ENCODE measurements at places on chromosomes 12 and 14.

DNA sequence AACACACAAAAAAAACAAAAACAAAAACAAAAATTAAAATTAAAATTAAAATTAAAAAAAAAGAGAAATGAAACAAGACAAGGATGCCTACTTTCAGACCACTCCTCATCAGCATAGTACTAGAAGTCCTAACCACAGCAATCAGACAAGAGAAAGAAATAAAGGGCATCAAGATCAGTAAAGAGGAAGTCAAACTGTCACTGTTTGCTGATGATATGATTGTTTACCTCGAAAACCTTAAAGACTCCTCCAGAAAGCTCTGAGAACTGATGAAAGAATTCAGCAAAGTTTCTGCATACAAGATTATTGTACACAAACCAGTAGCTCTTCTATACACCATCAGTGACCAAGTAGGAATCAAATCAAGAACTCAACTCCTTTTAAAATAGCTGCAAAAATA is 29.2 kb downstream of the ALG10 start:
- DNase-seq = no peak

DNA sequence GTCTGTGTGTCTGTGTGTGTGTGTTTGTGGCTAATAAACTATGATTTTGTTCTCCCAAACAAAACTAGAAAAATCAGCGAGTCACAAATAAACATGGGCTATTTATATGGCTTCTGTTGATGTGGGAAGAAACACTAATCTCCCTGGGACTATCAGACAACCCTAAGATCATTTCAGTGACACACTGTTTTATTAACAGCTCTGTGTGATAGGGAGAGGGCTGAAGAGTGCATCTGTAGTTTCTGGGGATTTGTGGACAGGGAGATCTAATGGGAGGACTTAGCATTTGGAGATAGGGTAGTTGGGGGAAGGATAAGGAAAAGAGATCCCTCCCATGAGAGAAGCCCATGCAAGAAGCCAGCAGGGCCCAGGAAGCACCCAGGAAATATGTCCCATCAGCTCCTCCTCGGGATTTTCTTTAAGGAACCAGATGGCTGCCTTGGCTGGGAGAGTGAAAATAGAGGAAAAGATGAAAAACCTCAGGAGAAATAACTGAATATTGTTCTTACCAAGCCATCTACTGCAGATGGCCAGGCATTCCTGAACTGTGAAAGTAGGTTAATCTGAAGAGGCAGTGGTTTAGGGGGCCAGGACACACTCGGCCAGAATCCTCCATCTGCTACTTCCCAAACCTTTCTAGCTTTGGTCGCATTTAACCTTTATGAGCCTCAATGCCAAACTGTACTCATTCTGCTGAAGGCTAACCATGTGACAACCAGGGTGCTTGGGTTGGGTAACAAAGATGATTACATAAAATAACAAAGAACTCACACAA is 253.4 kb downstream of the BTG1 start:
- no peak for DNase-seq

- peak; percentile 16 for DNase-seq
Measured at GRCh38 chr12:10249690-10250455, 37.2 kb downstream of the GABARAPL1 start.

- DNase-seq = no peak
Measured at GRCh38 chr14:92539875-92540274, 26.3 kb downstream of the RIN3 start.

GRCh38 chr14:22547948-22548750 is 40.9 kb downstream of the DAD1 start:
- no peak for DNase-seq

DNA sequence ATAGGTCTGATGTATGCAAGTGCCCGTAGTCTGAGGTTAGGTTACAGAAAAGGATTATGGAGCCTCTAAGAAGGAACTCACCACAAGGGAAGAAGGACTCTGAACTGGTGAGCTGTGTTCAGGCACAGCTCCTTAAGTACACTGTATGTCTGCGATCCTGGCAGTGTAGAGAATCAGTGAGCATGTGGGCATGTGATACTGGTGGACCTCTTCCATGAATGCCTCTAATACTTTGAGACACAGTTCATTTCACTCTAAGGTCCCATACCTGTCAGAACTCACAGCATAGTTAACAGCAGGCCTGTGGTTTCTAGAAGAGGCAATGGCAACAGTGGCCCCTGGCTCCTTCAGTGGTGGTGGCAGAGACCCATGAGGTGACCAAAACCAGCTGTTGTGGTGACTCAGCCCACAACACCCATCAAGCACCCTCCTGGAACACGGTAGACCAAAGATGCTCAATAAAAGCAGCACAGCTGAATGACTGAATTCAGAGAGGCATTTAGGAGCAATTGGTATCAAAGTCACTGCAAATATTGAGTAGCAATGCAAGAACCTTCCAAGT is 6.9 kb upstream of the OR6J1 start:
- DNase-seq = no peak

- no peak for DNase-seq
Measured at GRCh38 chr14:73283608-73284379, 46.5 kb downstream of the PAPLN start.

DNA sequence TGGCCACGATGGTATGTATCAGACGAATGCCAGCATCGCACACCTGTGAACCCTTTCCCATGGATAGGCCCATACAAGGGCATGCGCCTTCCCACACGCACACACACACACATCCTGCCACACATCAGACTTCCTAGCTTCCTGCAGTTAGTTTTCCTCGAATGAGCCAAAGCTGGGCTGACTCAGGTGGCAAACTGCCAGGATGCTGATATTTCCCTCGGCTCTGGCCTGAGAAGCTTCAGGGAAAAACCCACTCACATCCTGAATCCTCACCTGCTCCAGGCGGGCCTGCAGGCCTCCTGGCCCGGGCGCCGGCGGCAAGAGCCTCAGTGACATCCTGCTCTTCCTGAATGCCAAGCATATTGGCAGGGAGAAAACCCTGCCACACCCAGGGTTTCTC is 22.4 kb downstream of the CALM1 start:
- no peak for DNase-seq

- no peak for DNase-seq
Measured at GRCh38 chr12:26370098-26370497, 174.7 kb downstream of the SSPN start.

- no peak for DNase-seq
Measured at GRCh38 chr12:51920046-51920445, 12.7 kb downstream of the ACVRL1 start.

DNA sequence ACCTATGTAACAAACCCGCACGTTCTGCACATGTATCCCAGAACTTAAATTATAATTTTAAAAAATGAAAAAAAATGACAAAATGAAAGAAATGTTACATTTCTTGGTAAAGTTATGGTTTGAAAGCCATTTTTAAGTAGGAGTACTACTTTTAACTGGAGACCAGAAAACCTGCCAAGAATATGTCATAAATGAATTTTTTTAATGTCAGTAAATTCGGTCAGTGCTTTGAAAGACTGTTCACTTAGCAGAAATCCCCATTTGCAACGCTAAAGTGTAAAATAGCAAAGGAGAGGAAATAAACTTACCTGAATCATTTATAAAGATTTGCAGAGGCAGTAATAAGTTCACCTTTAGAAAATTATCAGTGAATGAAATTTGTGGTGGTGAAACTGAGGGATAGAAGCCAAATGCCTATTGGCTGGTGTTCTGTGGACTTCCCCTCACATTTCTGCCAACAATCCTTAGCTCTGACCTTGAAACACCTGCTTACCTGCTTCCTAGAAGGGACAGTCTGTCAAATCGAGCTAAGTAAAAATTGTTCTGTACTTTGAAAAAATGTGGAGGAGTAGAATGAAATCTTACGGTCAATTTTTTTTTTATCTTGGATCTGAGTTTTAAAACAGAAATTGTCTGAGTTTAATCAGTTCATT is 714.2 kb downstream of the SLC6A15 start:
- DNase-seq = no peak

DNA sequence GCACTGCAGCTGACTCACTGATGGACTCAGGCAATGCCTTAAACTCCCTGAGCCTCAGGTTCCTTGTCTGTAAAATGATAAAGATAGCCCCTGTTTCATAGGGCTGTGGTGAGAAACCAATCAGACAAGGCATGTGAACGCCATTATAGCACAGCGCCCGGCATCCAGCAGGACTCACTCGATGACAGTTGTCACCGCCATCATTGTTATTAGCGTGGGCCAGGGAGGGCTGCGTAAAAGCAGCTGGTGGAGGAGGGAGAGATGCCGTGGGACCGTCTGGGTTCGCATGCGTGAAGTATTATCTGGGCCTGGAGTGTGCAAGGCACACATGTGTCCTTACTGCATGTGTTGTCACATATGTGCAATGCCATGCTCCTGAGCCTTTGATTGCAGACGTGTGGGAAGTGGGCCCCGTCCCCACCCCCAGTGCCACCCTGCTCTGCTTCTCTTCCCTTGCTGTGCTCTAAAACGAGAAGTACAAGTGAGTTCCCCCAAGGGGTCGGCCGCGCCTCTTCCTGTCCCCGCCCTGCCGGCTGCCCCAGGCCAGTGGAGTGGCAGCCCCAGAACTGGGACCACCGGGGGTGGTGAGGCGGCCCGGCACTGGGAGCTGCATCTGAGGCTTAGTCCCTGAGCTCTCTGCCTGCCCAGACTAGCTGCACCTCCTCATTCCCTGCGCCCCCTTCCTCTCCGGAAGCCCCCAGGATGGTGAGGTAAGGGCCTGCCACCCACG is at the start of gene PTPN6:
Gene PTPN6 (plus strand): TSS at position 546 of the 730 bp plus-strand sequence. CDS start 157 bp downstream, at position 703.
- no peak for DNase-seq

GRCh38 chr14:31360919-31361662 is 59.3 kb downstream of the HEATR5A start:
- no peak for DNase-seq

All from stimulated activated CD8-positive, alpha-beta memory T cell treated with anti-CD3 and anti-CD28 coated beads, Interleukin-4, amount 100 ng/mL, for 1 hour (primary cell).